ENCODE measurements at places on chromosomes 6 and 20.

- DNase-seq = no peak
Observed at GRCh38 chr20:63804308-63804636, 26.8 kb downstream of the ZBTB46 start.

- peak; percentile 67 for DNase-seq
Observed at GRCh38 chr6:148177589-148178233, 164.9 kb upstream of the SASH1 start.

- peak; percentile 64 for DNase-seq
Observed at GRCh38 chr20:57654363-57654997, 34.3 kb upstream of the ZBP1 start.

DNA sequence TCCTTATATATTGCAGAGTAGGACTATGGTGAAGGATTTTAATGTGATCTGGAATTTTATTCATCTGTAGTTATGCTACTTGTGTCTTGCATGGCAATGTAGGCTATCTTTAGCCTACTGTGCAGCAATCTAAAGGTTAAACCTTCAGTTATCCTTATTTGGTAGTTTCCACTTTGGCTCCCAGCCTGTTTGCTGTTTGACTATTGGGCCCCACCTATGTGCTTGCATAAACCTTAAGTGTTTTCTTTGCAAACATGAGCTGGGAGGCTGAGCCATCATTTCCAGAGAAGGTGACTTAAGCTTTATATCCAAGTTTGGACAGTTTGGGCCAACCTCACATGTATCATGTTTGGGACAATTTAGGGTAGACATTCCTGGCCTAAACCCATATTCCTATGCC is 537.5 kb downstream of the BTBD3 start:
- no peak for DNase-seq

- DNase-seq = no peak
Observed at GRCh38 chr20:41639630-41640029, 21.5 kb upstream of the CHD6 start.

- no peak for DNase-seq
Observed at GRCh38 chr20:13296070-13296469, 75.0 kb downstream of the ISM1 start.

GRCh38 chr6:27471365-27472115 is 1.4 kb downstream of the ZNF184 start:
- no peak for DNase-seq

- DNase-seq = no peak
Observed at GRCh38 chr6:100880149-100880852, 828 bp downstream of the ASCC3 start.

- no peak for DNase-seq
Observed at GRCh38 chr6:142260748-142261147, 41.1 kb upstream of the ADGRG6 start.

GRCh38 chr6:93293872-93294271 is 125.5 kb downstream of the EPHA7 start:
- no peak for DNase-seq

DNA sequence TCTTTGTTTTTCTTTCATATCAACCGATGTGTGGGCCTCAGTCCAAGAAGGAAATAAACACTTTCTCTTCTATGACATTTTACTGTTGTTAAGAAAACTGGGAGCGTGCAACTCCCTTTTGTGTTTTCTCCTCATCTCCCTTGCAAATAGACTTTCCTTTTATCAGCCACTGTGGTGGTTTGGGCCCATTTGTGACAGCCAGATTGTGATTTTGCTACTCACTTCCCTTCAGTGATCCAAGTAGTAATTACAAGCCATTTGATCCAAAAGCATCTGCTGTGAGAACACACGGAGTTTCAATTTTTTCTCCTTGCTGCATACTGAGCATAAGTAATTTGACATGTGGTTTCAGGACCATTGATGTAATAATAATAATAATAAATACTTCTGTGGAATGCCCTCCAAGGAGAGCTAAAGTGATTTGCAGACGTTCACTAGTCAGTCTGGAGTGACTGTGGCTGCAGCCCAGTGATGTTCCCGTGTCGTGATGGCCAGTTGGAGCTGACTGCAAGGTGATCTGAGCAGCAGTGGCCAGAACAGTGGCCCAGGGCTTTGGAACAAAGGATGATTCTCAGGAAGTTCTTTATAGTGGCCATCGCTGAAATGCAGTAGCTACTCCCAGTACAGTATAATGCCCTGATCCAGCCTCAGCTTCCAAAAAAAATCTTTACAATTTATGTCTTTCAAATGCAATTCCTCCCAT is 91.9 kb upstream of the CLDN20 start:
- DNase-seq = no peak

Measured in right atrium auricular region (tissue), 2 donors.